ENCODE measurements at places on chromosomes 12 and 14. TPM values are rescaled to one million over a fixed set of nuclear protein-coding genes. Genes with fewer than 3 reads are reported as not detected.

The RTL1 gene
- total RNA-seq = not detected

The TBC1D30 gene
- 14.5 TPM for total RNA-seq

The ZDHHC22 gene
- total RNA-seq = not detected

The CPNE6 gene
- not detected for total RNA-seq

The AP5M1 gene
- 17.8 TPM for total RNA-seq

The CYP46A1 gene
- 0.59 TPM for total RNA-seq

The HOXC6 gene
- total RNA-seq = 0.40 TPM

The CDCA3 gene
- total RNA-seq = 1.4 TPM

The LGR5 gene
- 1.2 TPM for total RNA-seq

The TTLL5 gene
- total RNA-seq = 85.9 TPM

The RASSF9 gene
- total RNA-seq = 6.3 TPM

The VRTN gene
- 0.09 TPM for total RNA-seq

The OTX2 gene
- total RNA-seq = not detected

The KRT6C gene
- total RNA-seq = not detected

The SRRM4 gene
- total RNA-seq = under 0.01 TPM
